ENCODE measurements at places on chromosomes 12 and 14. TPM values are rescaled to one million over a fixed set of nuclear protein-coding genes. Genes with fewer than 3 reads are reported as not detected.

DNA sequence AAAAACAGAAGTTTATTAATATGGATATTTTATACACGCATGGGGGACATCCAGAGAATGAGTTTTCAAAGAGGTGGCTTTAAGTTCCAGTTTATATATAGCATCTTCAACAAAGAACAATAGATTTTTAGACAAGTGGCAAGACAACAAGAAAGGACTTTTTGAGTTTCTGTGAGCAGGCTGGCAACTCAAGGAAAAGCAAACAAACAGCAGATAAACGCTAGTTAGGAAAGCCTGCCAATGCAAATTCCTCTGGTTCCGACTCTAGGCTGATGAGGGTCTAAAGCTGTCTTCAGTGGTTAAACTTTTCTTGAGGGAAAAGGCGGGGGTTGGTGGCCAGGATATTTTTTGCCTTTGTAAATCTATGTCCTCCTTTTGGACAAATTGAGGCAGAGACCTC, 78.4 kb upstream of the EEA1 start:
- no peak for DNase-seq

DNA sequence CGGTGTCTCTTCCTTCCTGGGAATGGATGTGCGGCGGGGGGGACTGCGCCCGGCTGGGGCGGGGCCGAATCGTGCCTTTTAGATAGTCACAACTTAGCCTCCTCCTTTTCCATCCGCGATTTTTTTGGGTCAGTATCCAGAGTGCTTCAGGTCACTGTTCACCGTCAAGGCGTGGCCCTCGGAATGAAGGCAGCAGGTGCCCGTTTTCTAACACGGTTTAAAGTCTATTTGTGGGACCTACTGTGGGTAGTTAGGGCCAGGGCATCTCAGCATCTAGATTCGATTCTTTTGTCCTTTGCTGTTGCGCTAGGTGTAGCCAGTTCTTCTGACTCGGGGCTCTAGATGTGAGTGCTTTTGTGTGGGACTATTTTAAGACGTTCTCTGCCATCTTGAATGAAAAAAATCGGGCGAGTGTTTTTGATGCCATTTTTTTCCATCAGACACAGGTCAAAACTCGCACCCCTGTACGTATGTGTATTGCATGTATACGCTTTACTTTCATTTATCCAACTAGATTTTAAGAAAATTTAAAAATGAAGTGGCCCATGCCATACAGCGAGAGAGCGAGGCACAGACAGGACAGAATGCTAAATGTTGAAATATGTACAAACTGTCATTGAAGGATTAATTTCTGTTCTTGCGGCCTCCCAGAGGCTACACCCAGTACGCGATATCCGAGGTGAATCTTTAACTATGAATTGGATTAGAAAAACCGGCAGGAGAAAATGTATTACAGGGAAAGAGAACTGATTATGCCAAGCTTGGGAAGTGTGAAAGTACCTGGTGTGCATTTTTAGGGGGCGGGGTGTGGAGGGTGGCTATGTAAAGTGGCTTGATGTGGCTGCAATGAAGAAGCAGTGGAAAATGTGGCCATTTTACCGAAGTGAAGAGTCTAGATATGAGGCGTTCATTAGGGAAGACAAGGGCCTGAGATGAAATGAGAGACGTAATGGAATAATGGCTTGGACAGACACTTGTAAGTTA, 835 bp downstream of the VEZT start:
- DNase-seq = no peak

DNA sequence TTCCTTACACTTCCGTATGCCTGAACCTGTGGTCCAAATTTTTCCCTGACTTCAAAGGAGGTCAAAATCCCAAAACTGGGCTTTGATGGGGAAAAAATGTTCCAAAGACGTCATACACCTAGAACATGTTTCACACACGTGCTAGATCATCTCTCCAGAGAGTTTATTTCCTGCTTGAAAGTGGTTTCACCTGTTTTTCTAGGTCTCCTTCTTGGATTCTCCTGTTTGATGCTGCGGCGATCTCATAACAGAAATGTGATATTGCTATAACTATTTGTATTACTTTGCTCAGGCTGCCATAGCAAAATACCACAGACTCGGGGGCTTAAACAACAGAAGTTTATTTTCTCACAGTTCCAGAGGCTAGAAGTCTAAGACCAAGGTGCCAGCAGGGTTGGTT, 19.7 kb upstream of the TMCC3 start:
- no peak for DNase-seq

The MAP3K9 gene
- 1.7 TPM for total RNA-seq

GRCh38 chr12:94133964-94134795, 14.2 kb upstream of the PLXNC1 start:
- no peak for DNase-seq

DNA sequence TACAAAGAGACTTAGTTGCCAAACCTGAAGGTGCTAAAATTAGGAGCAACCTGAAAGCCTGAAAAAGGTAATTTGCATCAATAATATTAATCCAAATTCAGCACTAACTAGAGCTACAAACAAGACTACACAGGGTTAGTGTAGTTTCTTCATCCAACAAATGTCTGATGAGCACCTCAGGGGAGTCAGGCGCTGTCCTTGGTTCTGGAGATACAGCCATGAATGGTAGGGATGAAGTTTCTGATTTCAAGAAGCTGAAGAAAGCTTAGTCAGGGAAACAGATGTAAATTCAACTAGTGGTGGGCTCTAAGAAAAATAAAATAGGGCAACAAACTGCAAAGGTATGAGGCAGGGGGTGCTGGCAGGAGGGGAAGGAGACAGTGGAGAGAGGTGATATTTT, 266.3 kb downstream of the GLT1D1 start:
- DNase-seq = no peak

DNA sequence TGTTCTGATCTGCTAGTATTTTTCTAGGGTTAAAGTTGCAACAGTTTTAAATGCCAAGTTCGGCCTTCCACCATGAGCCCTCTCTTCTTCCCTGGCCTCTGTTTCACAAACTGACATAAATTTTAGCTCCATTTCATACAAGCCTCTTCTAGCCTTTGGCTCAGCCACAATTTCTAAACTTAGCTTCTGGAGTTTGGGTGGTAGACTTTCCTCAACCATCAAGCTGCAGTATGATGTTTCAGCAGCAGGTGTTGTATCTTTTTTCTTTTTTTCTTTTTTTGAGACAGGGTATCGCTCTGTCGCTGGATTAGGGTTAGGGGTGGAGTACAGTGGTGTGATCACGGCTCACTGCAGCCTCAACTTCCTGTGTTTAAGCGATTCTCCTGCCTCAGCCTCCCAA, 29.4 kb downstream of the SETD3 start:
- no peak for DNase-seq

DNA sequence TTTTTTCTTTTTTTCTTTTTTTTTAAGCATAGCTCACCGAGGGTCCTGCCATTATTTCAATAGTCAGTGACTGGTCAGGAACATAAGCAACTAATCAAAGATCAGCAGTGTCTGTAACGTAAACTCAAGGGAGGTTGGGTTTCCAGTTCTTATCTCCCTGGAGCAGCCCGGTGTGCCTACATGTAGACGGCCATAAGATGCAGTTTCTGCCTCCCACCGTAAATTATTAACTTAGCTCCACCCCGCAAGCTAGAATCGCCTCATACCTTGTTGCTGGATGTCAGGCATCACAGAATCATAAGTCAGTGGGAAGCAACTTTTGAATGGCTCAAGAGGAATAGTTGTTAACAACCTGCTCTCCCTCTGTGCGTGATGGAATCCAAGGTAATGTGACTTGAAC, at the start of gene MYO1H:
TSS of gene MYO1H (plus strand) at position 312 of the 400 bp plus-strand sequence. CDS start at position 373, 61 bp downstream.
- no peak for DNase-seq

- no peak for DNase-seq
Measured at GRCh38 chr14:102644523-102644922, 52.1 kb downstream of the RCOR1 start.

DNA sequence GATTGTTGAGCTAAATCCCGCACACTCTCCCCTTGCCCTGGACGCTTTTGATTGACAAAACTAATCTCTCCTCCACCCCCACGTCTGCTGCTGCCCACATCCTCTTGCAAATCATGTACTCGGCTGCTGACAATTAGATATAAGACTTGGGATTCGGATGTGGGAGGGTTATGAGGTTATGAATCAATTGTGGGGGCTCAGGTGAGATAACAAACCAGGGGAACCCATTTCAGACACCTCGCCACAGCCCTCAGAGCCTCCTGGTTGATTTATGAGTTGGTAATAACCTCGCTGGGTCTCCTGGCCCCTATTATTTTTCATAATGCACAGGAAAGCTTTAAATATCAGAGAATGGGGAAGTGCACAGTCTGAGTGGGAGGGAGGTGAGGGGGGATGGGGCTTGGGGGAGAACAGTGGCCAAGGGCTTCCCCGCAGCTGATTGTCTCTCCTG, 449.9 kb downstream of the DPF3 start:
- no peak for DNase-seq

GRCh38 chr12:108850854-108851573, 6.4 kb downstream of the SSH1 start:
- DNase-seq = no peak

GRCh38 chr12:106138633-106139421, at the start of gene NUAK1:
Gene NUAK1 (minus strand): TSS chr12:106138954. CDS start chr12:106138653, 301 bp downstream.
- DNase-seq = peak; percentile 86

DNA sequence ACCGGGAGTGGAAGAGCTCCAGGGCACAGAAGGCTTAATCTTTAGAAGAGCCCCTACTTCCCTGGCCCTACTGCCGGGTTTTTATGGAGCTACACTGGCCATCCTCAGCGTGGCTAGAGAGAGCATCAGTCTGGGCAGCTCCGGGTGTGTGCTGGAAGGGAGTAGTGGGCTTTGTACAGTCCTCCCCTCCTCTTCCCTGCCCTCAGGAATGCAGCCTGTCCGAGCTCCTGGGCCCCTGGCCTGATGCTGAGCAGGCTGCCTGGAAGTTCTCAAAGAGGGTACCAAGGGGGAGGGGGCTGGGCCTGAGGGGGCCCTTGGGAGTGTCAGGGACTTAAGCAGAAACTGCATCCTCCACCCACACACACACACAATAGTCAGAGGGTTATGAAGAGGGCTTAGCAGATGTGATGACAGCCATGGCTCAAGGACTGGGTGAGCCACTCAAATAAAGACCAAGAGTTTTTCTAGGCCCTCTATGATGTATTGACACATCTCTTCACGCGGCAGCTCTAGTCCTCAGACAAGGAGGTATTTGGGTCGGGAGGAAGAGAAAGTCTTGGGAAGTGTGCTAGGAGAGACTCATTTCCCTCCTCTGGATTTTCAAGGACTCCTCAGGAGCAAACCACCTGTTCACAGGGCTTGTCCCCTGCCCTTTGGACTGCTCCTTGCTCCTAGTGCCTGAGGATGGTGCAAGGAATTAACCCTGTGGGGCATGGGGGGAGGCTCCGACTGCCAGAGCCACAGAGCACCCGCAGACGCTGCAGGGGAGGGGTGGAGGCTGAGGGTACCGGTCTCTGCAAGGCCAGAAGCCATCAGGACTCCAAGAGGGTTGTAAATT, 16.5 kb upstream of the FIGNL2 start:
- DNase-seq = no peak

The CLEC2A gene
- not detected for total RNA-seq

The HOXC12 gene
- total RNA-seq = not detected

GRCh38 chr14:44653641-44654040, 146.6 kb upstream of the FSCB start:
- DNase-seq = no peak

DNA sequence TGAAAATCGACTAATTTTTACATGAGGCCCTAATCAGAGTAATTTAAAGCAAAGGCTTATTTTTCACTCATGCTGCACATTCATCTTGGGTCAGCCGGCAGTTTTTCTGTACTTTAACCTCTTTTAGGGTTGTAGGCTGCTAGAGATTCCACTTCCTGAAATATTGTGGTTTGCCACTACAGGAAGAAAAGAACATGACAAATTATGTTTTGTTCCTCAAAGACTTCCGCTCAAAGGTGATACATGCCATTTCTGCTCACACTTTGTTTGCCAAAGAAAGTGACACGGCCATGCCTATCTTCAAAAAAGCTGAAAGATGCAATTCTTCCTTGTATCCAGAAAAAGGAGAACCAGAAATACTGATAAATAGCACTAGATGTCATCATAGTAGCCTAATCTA, 183.4 kb upstream of the PPFIA2 start:
- no peak for DNase-seq

GRCh38 chr14:96001866-96002497, 37.2 kb upstream of the C14orf132 start:
- DNase-seq = no peak

GRCh38 chr14:100900837-100901390, 2.6 kb downstream of the RTL1 start:
- DNase-seq = no peak

DNA sequence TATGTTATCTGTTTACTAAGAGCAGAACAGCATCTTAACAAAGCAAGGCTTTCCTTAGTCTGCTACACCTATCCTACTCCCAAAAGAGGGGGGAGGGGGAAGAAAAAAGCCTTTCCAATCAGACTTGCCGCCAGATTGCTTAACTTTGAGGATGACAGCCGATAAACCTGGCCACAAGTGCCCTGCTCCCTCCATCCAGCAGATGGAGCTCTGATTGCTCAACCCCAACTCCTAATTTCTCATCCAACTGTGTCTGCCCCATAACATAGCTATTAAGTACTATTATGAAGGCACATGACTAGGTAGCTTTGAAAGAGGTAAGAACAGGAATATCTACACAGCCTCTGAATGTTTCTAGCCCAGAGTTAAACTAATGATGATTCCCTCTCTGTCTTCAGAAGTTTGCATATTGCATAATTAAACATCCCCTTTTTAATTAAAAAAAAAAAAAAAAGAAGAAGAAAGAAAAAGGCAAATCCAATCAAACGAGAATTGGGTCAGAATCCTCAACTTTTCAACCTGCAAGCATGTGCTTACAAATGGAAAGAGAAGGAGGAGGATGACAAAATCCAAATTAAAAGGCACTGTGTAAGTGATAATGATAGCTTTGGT, 247.4 kb downstream of the GALC start:
- no peak for DNase-seq

DNA sequence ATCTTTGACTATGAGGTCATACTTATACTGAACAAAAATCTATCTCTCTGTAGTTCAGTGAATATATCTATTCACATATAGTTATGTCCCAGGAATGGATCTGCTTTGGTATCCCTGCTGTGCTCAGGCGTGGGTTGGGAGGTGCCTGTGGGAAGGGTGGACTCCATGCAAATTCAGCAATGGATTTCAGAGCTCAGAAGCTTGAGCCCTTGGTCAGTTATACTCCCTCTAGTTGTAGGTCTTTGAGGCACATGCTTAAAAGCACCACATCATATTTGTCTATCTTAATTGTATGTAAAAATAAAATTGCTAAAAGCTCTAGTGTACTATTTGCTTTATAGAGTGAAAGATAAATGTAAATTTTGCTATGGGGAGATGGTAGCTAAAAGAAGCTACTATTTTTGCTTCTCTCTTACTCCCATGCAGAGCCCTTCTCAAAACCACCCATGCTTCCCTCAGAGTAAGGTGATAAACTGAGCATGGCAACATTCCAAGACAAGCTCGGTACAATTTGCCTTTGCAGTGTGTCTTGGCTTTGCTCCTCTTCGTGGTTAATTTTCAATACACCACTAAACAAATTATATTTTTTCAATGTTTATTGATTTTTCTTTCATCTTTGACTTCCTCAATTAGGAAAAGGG, 54.9 kb downstream of the SLC16A7 start:
- DNase-seq = no peak

The CD27 gene
- not detected for total RNA-seq

The NKX2-8 gene
- not detected for total RNA-seq

The NEDD8 gene
- total RNA-seq = 218 TPM

DNA sequence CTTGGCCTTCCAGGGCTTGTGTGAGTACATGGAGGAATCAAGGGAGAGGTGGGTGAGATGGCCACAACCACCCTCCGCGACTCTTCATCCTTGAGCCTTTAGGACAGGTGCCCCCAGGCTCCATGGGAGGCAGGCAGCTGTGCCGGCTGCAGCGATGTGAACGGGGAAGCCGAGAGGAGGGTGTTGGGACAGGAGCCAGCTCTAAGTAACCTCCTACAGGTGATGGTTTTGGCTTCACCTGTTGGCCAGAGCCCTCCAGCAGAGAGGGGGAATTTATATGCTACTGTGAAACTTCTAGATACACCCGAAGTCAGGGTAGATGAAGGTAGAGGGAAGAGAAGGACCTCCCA, 132.2 kb upstream of the HIF1A start:
- DNase-seq = no peak
